Activated naive CD4-positive, alpha-beta T cell treated with anti-CD3 and anti-CD28 coated beads for 36 hours (primary cell): ENCODE measurements at places on chromosomes 5 and 9.

DNA sequence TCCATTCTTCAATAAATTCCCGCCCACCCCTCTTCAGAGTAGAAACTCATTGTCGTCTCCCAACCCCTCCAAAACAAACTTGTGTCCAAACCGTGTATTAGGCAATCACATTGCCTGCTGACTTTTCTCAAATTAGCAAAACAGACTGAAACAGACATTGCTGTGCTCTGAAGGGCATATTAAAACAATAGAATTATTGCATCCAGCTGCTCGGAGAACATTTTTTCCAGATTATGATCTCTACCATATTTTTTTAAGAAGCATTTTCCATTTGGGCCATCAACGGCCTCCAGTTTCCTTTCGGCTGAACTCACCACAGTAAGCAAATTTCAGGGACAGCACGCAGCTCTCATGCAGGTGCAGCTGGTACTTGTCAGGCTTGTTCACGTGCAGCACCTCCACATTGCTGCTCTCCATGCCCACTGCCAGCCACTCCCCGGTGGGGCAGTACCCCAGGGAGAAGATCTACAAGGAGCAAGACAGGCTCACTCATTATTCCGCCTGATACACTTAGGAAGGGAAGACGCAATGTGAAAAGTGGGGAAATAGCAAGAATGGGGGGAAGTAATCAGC lies 104.1 kb downstream of the TLE1 start:
- H3K27ac ChIP-seq: no peak overlapping the region
- no peak overlapping the region for H3K4me3 ChIP-seq
- no peak for DNase-seq

DNA sequence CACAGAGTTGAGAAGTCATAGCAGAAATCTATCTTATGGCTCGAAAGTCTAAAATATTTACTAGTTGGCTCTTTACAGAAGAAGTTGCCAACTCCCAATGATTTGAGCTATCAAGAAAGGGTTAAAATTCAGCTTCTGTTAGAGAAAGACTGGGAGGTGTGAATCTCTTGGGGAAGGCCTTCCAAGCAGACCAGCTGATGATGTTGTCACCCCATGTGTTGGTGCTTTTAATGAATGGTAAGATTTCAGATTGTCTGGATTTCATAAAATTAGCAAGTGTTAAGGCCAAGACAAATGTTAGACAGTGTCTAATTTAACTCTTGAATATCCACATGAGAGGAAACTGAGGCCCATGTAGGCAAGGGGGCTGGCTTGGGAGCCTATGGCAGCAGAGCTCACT lies 63.9 kb downstream of the PPARGC1B start:
- no peak for DNase-seq
- no peak overlapping the region for H3K27ac ChIP-seq
- H3K4me3 ChIP-seq: no peak overlapping the region
- peaks cover 8% of the 10 kb centered on the region for H3K4me1 ChIP-seq
- H3K27me3 ChIP-seq: no peaks in the 10 kb centered on the region
- peaks cover 1% of the 10 kb centered on the region for H3K36me3 ChIP-seq

DNA sequence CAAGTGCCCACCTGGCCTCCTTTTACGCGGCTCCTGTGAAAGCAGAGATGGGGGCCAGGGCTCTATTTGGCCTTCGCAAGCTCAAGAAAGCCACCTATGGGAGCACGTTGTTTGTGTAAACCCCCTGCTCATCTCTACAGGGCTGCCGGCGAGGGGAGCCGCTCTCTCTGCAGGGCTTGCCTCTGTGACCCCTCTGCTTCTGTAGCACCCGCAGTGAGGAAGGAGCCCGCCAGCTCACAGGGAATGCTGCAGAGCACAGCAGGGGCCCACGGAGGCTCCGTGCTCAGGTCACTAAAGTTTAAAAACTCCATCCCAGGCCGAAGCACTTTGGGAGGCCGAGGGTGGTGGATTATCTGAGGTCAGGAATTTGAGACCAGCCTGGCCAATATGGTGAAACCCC lies 376.8 kb downstream of the IRX2 start:
- no peak overlapping the region for H3K27ac ChIP-seq
- H3K27me3 ChIP-seq: peaks cover 3% of the 10 kb centered on the region
- no peak overlapping the region for H3K4me3 ChIP-seq
- no peak for DNase-seq
- no peaks in the 10 kb centered on the region for H3K4me1 ChIP-seq
- H3K36me3 ChIP-seq: no peaks in the 10 kb centered on the region

- no peak overlapping the region for H3K27ac ChIP-seq
- DNase-seq: no peak
- no peak overlapping the region for H3K4me3 ChIP-seq
- H3K27me3 ChIP-seq: no peaks in the 10 kb centered on the region
- no peaks in the 10 kb centered on the region for H3K36me3 ChIP-seq
Observed at GRCh38 chr5:142737179-142737578, 33.0 kb upstream of the ARHGAP26 start.

DNA sequence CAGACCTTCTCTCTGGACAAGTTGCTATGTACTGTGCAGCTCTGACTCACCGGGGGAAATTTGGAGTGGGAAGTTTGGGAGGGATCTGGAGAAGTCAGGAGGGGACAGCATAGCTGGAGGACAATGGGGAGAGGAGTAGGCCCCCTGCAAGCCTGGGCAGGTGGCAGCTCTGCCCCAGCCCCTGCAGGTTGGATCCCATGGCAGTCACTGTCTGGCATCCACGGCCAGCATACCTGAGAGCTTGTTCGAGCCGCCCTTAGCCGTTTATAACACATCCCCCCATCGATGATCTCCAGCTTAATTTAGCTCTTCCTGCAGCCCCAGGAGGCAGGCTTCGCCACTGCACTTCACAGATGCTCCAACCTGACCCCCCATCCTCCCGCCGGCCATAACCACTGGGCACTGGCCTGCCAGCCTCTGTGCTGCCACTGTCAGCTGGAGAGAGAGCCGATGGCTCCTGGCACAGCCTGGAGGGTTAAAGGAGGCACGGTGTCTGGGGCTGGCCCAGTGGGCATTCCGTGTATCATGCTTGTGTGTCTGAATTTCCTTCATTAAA lies 57.7 kb upstream of the RNU6ATAC start:
- no peak overlapping the region for H3K27ac ChIP-seq
- no peaks in the 10 kb centered on the region for H3K4me1 ChIP-seq
- H3K36me3 ChIP-seq: no peaks in the 10 kb centered on the region
- no peak for DNase-seq
- H3K27me3 ChIP-seq: no peaks in the 10 kb centered on the region

GRCh38 chr5:78562714-78563330 lies 85.8 kb downstream of the LHFPL2 start:
- H3K4me1 ChIP-seq: no peaks in the 10 kb centered on the region
- H3K36me3 ChIP-seq: no peaks in the 10 kb centered on the region
- DNase-seq: no peak
- H3K4me3 ChIP-seq: no peak overlapping the region
- no peak overlapping the region for H3K27ac ChIP-seq

DNA sequence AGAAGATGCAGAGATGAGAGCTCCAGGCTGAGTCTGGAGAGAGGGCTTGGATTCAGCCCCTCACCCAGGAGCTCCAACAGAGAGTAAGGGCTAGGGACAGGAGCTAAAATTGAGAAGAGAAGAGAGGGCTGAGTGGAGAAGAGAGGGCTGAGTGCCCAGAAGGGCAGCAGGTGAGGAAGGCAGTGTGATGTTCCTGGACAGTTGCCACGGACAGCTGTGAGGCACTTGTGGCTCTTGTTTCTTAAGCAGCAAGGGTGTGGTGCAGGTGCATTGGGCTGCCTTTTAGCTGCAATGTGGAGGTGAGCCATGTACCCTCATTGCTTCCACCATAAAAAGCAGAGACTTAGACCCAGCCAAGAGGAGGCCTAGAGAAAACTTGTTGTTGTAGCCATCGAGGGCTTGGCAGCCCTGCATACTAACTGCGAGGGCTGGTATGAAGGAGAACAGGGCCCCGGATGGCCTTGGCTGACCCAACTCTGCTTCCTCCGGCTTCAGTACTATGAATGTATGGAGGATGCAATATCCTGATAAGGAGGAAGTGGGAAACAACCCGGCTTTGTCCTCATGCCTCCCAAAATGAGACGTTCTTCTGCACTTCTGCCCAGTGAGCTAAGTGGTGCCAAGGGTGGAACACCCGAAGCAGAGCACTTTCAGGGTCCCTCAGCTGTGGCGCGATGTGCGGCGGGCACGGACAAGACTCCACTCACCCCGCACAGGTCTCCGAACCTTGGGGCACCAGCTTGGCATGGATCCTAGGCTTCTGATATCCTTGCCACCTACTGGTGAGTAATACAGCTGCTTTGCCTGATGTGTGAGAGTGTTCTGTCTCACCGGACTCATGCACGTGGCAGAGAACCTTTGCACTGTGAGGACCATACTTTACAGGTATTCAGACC lies 65.2 kb downstream of the LRRC70 start:
- H3K36me3 ChIP-seq: peaks cover 5% of the 10 kb centered on the region
- no peak for DNase-seq
- H3K4me1 ChIP-seq: no peaks in the 10 kb centered on the region
- no peaks in the 10 kb centered on the region for H3K27me3 ChIP-seq

DNA sequence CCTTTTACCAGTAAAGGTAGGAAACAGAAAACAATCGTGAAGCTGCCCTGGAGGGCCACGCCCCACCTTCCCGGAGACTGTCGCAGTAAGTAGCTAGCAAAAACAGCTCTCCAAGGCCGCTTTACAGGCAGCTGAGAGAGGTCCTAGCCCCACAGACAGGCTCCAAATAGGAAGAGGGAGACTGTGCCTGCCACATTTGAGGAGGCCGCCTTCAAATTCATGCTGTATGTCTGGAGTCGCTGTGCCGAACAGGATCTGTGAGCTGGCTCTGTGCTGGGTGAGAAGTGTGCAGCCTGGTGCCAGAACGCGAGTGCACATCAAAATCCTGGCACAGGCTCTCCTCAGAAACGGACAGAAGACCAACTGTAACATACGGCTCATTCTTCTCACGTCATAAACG lies 582.2 kb downstream of the CETN3 start:
- H3K4me1 ChIP-seq: no peaks in the 10 kb centered on the region
- no peak for DNase-seq
- no peaks in the 10 kb centered on the region for H3K36me3 ChIP-seq
- H3K27ac ChIP-seq: no peak overlapping the region
- no peak overlapping the region for H3K4me3 ChIP-seq

- peak; percentile 23 for DNase-seq
- H3K27ac ChIP-seq: no peak overlapping the region
- H3K4me3 ChIP-seq: no peak overlapping the region
- H3K4me1 ChIP-seq: no peaks in the 10 kb centered on the region
- H3K27me3 ChIP-seq: peaks cover 2% of the 10 kb centered on the region
- H3K36me3 ChIP-seq: peaks cover 2% of the 10 kb centered on the region
Observed at GRCh38 chr5:108521841-108522506, 140.1 kb upstream of the FBXL17 start.

- no peak overlapping the region for H3K4me3 ChIP-seq
- H3K4me1 ChIP-seq: peaks cover 4% of the 10 kb centered on the region
- peaks cover 3% of the 10 kb centered on the region for H3K27me3 ChIP-seq
- DNase-seq: peak; percentile 77
- no peak overlapping the region for H3K27ac ChIP-seq
- H3K36me3 ChIP-seq: no peaks in the 10 kb centered on the region
Observed at GRCh38 chr5:178279723-178280438, 47.3 kb upstream of the PHYKPL start.

GRCh38 chr9:129653823-129654553 lies 11.5 kb upstream of the PRRX2 start:
- H3K4me3 ChIP-seq: no peak overlapping the region
- no peak for DNase-seq
- H3K27ac ChIP-seq: no peak overlapping the region

DNA sequence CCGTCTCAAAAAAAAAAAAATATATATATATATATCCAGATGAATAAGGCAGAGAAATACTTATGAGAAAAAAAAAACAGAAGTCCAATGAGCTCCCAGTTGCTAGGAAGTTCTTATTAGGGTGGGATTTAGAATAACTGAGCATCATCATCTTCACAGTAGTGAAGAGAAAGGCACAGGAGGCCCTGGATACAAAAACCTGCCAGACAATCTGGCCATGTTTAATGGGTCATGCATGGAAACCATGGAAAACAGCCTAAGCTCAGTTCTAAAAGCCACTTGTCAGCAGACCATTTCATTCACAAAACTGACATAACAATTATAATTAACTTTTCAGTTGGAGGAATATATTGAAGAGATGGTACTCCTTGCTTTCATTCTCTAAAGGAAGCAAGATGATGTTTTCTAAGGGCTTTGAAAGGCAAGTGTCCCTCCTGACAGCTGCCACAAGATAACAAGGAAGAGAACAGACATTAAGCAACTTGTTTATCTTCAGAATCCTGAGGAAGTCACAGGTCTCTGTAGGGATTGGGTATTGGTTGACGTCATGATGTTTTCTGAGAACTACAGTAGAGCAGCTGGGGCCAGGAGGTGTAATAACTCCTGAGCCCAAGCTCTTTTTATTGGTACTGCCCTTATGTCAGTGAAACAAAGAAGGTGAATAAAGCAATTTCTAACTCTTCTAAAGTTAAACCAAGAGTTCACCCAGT lies 463.1 kb downstream of the DMAC1 start:
- no peaks in the 10 kb centered on the region for H3K4me1 ChIP-seq
- H3K36me3 ChIP-seq: no peaks in the 10 kb centered on the region
- no peak overlapping the region for H3K4me3 ChIP-seq
- H3K27me3 ChIP-seq: peaks cover 11% of the 10 kb centered on the region
- H3K27ac ChIP-seq: no peak overlapping the region
- DNase-seq: no peak

- H3K36me3 ChIP-seq: peaks cover 20% of the 10 kb centered on the region
- H3K4me1 ChIP-seq: peaks cover 5% of the 10 kb centered on the region
- no peak overlapping the region for H3K27ac ChIP-seq
- DNase-seq: no peak
Observed at GRCh38 chr5:50786073-50786472, 119.6 kb downstream of the PARP8 start.

DNA sequence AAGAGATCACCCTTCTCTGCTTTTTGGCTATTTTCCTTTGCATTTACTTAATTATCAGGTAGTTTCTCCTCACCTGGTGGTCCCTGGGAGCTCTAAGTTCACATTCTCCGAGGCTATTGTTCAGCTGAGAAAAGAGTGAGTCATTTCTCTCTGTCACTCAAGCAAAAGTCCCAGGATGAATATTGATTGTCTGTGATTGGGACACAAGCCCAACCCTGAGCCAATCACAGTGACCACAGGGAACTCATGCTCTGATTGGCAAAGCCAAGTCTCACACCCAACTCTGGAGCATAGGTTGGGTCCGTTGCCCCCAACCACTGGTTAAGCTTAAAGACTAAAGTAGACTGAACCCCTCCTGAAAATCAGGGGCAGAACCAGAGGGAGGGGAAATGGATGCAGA lies 27.8 kb upstream of the FAT2 start:
- H3K4me3 ChIP-seq: no peak overlapping the region
- no peaks in the 10 kb centered on the region for H3K36me3 ChIP-seq
- no peak for DNase-seq
- H3K27ac ChIP-seq: no peak overlapping the region
- H3K4me1 ChIP-seq: peaks cover 21% of the 10 kb centered on the region

GRCh38 chr9:91159664-91160121 lies 202.0 kb downstream of the AUH start:
- H3K36me3 ChIP-seq: no peaks in the 10 kb centered on the region
- H3K27me3 ChIP-seq: peaks cover 9% of the 10 kb centered on the region
- H3K4me3 ChIP-seq: no peak overlapping the region
- H3K27ac ChIP-seq: no peak overlapping the region
- peaks cover 30% of the 10 kb centered on the region for H3K4me1 ChIP-seq
- no peak for DNase-seq
